Dermis microvascular lymphatic vessel endothelial cell (primary cell): ENCODE measurements at places on chromosomes 7 and 10. TPM values are rescaled to one million over a fixed set of nuclear protein-coding genes. Genes with fewer than 3 reads are reported as not detected.

SH2B2 gene
- total RNA-seq, result 0.51 and 0.76 TPM in 2 replicates

AGK gene
- total RNA-seq, result 17.1 and 18.0 TPM in 2 replicates

ZNF32 gene
- total RNA-seq, result 16.3 and 23.4 TPM in 2 replicates

CTAGE15 gene
- 0.13 TPM in 1 of 2 replicates, not detected in the other for total RNA-seq

DLX6 gene
- not detected in 2 replicates for total RNA-seq

- peak; percentile 51 for DNase-seq
These were observed at the start of gene LANCL2 for GRCh38 chr7:55365205-55365674. Gene LANCL2, plus strand, starts transcription at chr7:55365337. Its CDS starts 689 bp downstream, at chr7:55366026.

GRCh38 chr7:22627136-22627535 lies 99.9 kb upstream of the IL6 start:
- no peak for DNase-seq

DNA sequence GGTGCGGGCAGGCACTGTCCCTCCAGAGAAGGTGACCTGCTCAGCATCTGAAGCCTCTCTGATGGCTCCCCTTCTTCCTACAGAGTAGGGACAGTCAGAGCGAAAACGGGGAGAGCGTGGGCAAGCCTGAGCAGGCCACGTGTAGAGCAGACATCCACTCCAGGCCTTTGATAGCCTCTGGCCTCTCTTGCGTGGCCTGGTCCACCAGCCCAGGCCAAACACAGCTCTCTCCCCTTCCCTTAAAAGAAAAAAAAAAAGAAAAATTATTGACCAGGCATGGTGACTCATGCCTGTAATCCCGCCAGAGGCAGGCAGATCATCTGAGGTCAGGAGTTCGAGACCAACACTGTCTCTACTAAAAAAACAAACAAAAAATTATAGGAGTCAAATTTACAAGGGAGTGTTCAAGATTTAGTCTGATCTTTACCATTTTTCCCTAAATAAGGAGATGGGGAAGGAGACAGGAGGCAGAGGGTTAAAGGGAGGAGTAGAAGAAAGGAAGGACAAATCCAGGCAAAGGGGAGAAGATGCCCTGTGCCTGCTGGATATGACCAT lies 84.8 kb downstream of the PLXNA4 start:
- no peak for DNase-seq

GRCh38 chr10:9342885-9343570 lies 1288.5 kb downstream of the GATA3 start:
- DNase-seq, result peak; percentile 53

DNA sequence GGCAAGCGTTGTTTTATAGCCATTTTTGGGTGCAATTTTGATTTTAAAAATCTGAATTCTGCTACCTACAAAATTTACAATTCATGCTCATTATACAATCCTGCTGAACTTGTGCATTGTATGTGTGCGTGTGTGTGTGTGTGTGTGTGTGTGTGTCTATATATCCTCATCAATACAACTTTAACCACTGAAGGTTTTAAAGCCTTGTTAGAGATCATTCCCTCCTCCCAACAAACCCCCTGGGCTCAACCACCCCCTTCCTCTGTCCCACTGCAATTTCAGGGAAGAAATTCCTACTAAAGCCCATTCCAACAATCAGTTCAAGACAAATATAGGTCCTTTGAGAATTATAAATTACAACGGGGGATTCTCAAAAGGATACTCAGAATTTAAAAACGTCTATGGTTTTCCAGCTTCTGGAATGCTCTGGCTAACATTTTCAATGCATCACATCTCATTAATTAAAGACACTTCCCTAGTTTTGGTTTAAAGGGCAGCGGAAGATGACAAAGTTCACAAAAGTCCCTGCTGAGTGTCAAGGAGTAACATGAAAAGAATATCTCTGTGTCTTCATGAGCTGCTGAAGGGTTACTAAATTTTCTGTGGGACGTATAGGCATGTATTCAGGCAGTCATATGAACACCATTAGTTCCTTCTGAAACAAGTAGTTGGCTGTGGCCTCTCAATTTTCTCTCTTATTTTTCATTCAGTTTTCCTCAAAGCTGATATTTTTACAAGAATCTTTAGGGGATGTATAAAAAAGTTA lies 889 bp upstream of the SEMA3A start:
- no peak for DNase-seq

GRCh38 chr10:126186766-126187165 lies 201.5 kb downstream of the ADAM12 start:
- DNase-seq, result no peak
